Smooth muscle cell of bladder (primary cell): ENCODE measurements at places on chromosomes 5 and 9. TPM values are rescaled to one million over a fixed set of nuclear protein-coding genes. Genes with fewer than 3 reads are reported as not detected.

Gene ITGA2
- total RNA-seq: 16.4 and 17.5 TPM in 2 replicates

Gene FAM221B
- total RNA-seq: not detected in 2 replicates

Gene MINAR2
- under 0.01 TPM in 2 replicates for total RNA-seq

Gene SPAAR
- total RNA-seq: 0.18 TPM in 1 of 2 replicates, not detected in the other

Gene IL13
- total RNA-seq: not detected in 2 replicates

Gene FRRS1L
- total RNA-seq: 0.09 and 0.14 TPM in 2 replicates

Gene IFNB1
- not detected in 2 replicates for total RNA-seq
